ENCODE measurements at places on chromosomes 5 and 9.

DNA sequence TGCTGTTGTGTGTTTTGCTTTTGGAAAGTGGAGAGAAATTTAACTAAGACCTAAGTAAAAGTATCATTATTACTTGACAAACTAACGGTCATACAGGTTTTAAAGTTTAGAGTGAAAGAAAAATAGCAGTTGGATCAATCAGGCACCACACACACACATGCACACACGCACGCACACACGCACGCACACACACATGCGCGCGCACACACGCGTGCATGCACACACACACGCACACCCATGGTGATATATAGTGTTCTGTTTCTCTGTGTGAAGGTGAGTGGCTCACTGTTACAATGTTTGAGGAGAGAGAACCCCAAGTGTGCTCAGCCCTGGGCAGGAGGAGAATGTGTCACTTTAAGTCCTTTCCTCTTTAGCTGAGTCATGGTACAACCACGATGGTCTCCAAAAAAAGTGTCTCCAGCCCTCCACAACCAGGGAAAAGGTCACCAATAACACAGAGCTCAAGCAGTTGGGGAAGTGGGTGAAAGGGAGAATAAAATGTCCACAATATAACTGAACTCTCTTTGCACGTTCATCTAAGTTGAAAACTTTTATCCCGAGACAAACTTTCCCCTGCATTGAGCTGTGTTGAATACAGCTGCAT lies 3.2 kb downstream of the ZNF366 start:
- peak; percentile 91 for DNase-seq

GRCh38 chr9:72006501-72006900 lies 53.9 kb downstream of the C9orf57 start:
- DNase-seq, result no peak

GRCh38 chr5:101435768-101436167 lies 532.7 kb upstream of the ST8SIA4 start:
- no peak for DNase-seq

- DNase-seq, result no peak
These were observed 133.4 kb downstream of the DAB2IP start for GRCh38 chr9:121784731-121785411.

GRCh38 chr5:123809594-123810221 lies 297.7 kb downstream of the CSNK1G3 start:
- DNase-seq, result no peak

DNA sequence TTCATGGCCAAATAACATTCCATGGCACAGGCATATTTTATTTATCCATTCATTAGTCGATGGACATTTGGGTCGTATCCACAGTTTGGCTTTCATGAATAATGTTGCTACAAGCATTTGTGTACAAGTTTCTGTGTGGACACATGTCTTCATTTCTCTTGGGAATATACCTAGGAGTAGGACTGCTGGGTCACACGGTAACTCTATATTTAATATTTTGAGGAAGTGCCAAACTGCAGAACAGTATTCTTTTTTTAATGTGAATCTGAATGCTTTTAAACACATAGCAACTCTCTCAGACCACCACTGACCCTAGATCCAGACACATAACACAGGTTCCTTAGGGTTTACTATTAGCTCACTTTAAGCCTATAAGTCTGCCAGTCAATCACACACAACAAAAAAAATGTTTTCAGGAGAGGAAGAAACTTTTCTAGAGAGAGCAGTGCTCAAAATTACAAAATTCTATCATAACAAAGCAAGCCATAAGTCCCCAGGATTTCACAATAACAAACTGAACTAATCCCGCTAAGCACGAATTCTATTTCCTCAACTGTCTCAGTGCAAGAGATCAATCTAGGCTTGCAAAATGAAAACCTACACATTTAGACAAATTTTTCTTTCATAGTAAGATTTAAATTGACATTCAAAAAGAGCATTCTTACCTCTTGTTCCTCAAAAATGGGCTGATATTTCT lies 41.8 kb upstream of the GABBR2 start:
- no peak for DNase-seq

- no peak for DNase-seq
These were observed 36.1 kb downstream of the ABLIM3 start for GRCh38 chr5:149177339-149177843.

DNA sequence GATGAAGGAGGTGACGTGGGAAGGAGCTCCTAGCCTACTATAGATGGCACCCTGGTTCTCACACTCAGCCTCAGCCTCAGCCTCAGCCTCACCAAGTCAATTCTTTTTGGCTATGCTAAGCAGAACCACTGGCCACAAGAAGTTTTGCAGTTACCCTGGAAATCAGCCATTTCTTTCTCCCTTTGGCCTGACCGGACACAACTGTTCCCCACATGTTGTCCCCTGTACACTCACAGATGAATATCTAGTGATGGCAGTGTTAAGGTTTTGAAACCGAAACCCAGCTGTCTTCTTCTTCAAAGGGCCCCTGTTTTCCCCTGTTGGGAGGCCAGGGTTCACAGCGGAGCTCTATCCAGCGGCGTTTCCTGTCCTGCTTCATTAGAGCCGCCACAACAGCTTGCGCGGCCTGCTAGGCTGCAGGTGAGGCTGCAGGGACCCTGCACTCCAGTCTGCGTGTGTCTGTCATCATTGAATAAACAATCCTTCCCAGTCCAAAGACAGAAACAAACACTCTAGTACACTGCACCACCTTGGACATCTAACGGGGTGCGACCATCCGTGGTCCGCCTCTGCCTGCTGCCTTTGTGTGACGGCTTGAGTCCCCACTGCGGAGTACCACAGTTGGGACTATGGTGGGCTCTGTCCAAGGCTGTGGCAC lies 250.5 kb downstream of the DENND1A start:
- DNase-seq, result no peak

- no peak for DNase-seq
These were observed 138.7 kb upstream of the GRHPR start for GRCh38 chr9:37283730-37284325.
